ENCODE measurements at places on chromosomes 13 and 19. TPM values are rescaled to one million over a fixed set of nuclear protein-coding genes. Genes with fewer than 3 reads are reported as not detected.

BORA gene
- 5.1 TPM for polyA plus RNA-seq

SCEL gene
- polyA plus RNA-seq: 0.13 TPM

ZNF808 gene
- 7.2 TPM for polyA plus RNA-seq

CD37 gene
- 19.8 TPM for polyA plus RNA-seq

CYP2F1 gene
- polyA plus RNA-seq: not detected

CACNG7 gene
- not detected for polyA plus RNA-seq

LRRC63 gene
- not detected for polyA plus RNA-seq

ZNF729 gene
- 0.16 TPM for polyA plus RNA-seq

POSTN gene
- polyA plus RNA-seq: 2,826 TPM

CGB3 gene
- not detected for polyA plus RNA-seq

SMIM44 gene
- polyA plus RNA-seq: not detected

COX6B2 gene
- not detected for polyA plus RNA-seq

IGFL2 gene
- not detected for polyA plus RNA-seq

ANO8 gene
- 5.4 TPM for polyA plus RNA-seq

MCF2L gene
- polyA plus RNA-seq: 26.9 TPM

HIF3A gene
- 211 TPM for polyA plus RNA-seq

SYDE1 gene
- 18.8 TPM for polyA plus RNA-seq

INSL3 gene
- not detected for polyA plus RNA-seq

MAB21L1 gene
- 7.4 TPM for polyA plus RNA-seq

SIGLEC14 gene
- 2.1 TPM for polyA plus RNA-seq

CD70 gene
- 1.1 TPM for polyA plus RNA-seq

All from muscle of back (tissue), 13 donors.